Left cardiac atrium (tissue), 4 donors: ENCODE measurements at places on chromosomes 13 and 19.

DNA sequence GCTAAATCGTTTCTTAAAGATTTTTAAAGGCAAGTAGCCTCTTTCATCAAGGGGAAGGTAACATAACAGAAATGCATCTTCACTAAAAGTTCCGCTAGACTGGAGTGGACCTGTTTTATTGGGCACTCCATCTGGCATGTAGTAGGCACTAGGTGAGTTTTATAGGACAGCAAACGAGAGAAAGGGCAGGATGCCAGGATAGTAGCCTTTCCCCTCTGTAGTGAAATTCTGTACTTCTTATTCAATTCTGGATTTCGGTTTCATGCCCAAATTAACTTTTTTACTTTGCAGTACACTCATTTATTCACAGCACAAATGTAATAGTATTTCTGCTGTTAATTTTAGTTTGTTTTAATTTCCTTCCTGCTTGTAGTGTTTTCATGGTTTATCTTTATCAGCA lies 45.2 kb downstream of the GPR180 start:
- no peak for DNase-seq

GRCh38 chr13:25371875-25372283 lies at the start of gene ATP8A2:
ATP8A2 (plus strand) TSS chr13:25371974; CDS start chr13:25372213, 239 bp downstream.
- DNase-seq, result no peak

GRCh38 chr13:50679321-50679720 lies 164.2 kb downstream of the DLEU7 start:
- DNase-seq, result no peak

DNA sequence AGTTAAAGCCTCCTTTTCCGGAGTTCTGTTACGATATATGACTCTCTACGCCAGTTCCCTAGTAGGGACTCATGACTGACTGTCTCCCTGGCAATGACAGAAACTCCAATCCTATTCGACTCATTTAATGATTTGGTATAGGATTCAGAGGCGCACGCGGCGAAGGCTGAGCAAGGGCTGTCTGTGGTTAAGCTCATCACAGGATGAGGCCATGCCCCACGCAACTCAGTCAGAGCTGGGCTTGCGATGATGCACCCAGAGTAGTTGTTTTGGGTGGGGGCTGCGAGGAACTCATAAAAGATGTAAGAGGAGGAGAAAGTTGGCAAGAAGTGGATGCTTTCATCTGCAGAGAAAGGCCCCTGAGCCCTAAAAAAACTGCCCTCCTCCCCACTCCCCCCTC lies 468 bp upstream of the SERTM1 start:
- DNase-seq, result no peak

- DNase-seq, result no peak
Measured at GRCh38 chr19:53553156-53553555, 15.2 kb downstream of the ZNF331 start.

GRCh38 chr19:54422136-54422535 lies 6.9 kb downstream of the TTYH1 start:
- no peak for DNase-seq

- DNase-seq, result no peak
Measured at GRCh38 chr19:2150794-2151338, 500 bp downstream of the AP3D1 start.

DNA sequence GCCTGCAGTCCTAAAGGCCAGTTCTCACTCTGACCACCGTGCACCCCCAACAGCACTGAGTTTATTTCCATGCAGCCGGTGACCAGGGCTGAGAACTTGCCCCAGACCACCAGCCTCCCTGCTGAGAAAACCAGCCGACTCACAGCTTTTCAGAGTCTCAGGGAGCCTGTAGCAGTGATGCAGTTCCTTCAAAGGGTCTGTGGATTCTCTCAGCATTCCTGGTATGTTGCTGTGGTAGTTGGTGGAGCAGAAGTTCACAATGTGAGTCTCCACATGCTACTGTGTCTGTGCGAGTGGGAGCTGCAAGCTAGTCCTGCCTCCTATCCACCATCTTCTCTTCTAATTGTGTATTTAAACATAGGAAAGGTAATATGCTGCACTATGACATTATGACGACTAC lies 254.9 kb upstream of the KLF12 start:
- no peak for DNase-seq

GRCh38 chr19:51256155-51256625 lies 5.3 kb downstream of the SIGLECL1 start:
- no peak for DNase-seq

- no peak for DNase-seq
Measured at GRCh38 chr13:38753878-38754277, 67.0 kb downstream of the FREM2 start.

- DNase-seq, result no peak
Measured at GRCh38 chr13:48733739-48734335, 80.1 kb downstream of the CYSLTR2 start.

DNA sequence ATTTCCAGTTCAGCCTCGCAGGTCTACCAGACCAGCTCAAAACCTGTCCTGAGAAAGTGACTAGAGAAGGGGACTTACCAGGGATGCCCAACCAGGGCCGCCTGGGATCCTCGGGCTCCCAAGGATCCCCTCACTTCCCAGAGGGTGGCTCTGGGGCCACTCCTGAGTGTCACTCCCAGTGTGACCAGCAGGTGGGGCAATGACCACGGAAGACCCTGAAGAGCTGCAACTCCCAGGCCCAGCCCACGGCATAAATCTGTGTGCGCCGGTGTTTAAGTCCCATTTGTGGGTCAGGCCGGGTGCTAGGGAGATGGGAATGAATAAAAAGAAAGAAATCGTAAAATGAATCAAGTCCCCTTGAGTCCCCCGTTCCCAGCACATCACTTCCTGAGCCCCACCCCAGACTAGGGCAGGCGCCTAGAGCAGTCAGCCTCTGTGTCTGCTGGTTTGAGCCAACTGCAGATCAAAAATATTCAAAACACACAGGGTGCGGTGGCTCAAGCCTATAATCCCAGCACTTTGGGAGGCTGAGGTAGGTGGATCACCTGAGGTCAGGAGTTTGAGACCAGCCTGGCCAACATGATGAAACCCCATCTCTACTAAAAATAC lies 10.7 kb downstream of the PTGIR start:
- DNase-seq, result peak; percentile 86

- no peak for DNase-seq
Measured at GRCh38 chr19:19115954-19116353, 22.3 kb downstream of the TMEM161A start.

- no peak for DNase-seq
Measured at GRCh38 chr13:41568143-41568971, 111.0 kb downstream of the RGCC start.

- DNase-seq, result no peak
Measured at GRCh38 chr13:48977973-48978372, 2.3 kb downstream of the FNDC3A start.

DNA sequence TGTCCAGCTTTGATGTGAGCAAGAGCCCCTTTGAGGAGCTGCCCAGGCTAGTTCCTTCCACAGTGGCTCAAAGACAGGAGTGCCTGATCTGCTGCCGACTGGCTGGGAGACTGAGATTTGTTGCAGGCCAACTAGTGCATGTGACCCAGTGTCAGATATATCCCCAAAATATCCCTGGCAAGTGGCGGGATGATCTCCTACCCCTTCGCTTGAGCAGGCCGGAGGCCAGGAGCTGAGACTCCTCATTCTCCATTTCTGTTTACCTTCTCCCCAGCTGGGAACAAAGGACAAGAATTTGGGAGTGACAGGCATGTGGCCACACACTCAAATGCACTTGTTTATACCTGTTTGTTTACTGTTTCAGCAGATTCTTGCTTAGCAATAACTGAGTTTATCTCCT lies 37.1 kb upstream of the XPO4 start:
- peak; percentile 31 for DNase-seq

- peak; percentile 83 for DNase-seq
Measured at GRCh38 chr19:11673608-11674041, 65.1 kb downstream of the ZNF823 start.

- DNase-seq, result no peak
Measured at GRCh38 chr19:41350735-41351338, 2.9 kb downstream of the TGFB1 start.

DNA sequence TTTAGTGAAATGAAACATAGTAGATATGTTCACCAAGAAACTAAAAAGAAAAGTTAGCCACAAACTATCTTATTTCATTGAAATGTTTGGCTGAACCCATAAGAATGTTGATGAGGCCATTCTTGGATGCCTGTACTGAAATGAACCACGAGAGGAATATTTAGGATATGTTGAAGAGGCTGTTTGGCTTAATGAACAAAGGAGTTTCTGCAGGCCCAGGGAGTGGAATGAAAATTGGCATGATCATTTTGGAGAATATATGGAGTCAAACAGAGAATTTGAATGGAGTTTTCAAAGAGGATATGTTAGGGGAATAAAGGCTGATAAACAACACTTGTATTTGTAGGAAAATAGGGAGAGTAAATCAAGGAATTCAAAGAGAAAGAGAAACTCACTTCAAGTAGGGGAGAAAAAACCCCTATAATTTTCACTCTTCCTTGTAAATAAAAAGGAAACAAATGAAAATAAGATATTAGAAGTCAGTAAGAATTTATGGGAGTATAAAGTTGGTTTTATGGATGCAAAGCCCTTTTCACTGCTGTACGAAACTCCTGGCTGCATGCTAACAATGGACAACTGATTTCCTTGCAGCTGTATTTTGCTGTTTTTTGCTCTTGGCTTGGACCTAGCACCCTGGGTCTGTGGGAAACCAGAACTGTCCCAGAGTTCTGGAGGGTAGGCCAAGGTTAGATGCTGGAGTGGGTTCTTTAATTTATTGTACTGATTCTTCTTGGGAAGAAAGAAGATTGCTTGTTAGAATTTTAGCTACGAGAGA lies 36.5 kb downstream of the KL start:
- DNase-seq, result no peak

GRCh38 chr13:66425741-66426140 lies 804.4 kb downstream of the PCDH9 start:
- DNase-seq, result no peak

- no peak for DNase-seq
Measured at GRCh38 chr19:37973666-37974065, 66.7 kb downstream of the SIPA1L3 start.

GRCh38 chr19:50455992-50456391 lies 20.3 kb upstream of the EMC10 start:
- DNase-seq, result no peak

DNA sequence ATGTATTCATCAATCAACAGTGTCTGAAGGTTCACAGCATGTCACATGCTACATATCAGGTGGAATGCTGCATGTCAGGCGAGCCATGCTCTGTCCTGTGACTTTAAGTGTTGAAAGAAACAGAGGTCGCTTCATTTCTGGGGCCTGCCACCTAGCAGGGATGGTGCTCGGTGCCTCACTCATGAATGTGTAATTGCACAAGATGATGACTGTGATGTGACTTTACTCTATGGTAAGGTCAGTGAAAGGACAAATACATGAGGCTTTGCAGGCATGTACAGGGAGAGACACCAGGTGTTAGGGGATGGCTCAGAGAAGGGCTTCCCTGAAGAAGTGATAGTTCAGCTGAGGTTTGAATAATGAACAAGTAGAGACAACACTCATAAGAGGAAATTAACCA lies 66.7 kb downstream of the FRY start:
- DNase-seq, result no peak

GRCh38 chr19:57075125-57075524 lies 44.7 kb upstream of the USP29 start:
- DNase-seq, result no peak

- DNase-seq, result no peak
Measured at GRCh38 chr13:74346960-74347359, 212.8 kb upstream of the KLF12 start.

GRCh38 chr13:73090116-73090822 lies 31.5 kb downstream of the KLF5 start:
- no peak for DNase-seq

- peak; percentile 47 for DNase-seq
Measured at GRCh38 chr13:97268772-97269171, 46.6 kb downstream of the MBNL2 start.

- DNase-seq, result no peak
Measured at GRCh38 chr13:113544071-113544891, 40.3 kb upstream of the TFDP1 start.

DNA sequence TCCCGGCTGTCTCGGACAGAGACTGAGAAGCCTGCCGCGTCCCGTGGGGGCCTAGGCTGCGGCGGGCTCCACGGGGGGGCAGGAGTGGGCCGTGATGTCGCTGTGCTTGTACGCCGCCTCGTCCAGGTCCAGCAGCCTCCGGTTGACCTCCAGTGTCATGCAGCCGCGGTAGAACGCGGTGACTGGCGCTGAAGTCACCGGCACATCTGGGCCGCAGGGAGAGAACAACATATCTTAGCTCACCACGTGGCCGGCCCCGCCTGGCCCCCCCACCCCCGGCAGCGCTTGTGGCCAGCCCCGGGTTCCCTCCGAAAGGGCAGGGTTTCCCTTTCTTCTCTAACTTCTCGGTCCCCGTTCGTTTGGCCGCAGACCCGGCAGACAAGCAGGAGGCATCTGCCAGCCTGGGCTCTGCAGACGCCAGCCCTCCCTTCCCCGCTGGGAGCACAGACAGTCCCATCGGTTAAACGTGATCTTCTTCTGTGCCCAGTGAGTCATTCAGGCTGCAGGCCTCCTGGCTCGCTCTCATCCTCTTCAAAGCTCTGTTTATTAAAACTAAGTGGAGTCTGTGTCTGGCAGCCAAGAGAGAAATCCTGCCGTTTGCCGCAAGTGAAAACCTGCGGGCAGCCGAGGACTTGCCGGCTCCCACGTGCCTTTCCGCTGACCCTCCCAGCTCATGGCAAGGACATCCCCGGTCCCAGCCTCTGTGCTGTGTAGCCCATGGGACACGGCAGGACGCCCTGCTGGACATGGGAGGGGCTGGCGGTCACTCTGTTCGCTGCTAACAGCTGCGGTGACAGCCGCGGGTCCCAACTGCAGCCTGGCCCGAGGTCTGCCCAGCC lies 42.8 kb downstream of the GAS6 start:
- DNase-seq, result peak; percentile 73

GRCh38 chr19:18868380-18869022 lies 27.5 kb downstream of the CERS1 start:
- no peak for DNase-seq

DNA sequence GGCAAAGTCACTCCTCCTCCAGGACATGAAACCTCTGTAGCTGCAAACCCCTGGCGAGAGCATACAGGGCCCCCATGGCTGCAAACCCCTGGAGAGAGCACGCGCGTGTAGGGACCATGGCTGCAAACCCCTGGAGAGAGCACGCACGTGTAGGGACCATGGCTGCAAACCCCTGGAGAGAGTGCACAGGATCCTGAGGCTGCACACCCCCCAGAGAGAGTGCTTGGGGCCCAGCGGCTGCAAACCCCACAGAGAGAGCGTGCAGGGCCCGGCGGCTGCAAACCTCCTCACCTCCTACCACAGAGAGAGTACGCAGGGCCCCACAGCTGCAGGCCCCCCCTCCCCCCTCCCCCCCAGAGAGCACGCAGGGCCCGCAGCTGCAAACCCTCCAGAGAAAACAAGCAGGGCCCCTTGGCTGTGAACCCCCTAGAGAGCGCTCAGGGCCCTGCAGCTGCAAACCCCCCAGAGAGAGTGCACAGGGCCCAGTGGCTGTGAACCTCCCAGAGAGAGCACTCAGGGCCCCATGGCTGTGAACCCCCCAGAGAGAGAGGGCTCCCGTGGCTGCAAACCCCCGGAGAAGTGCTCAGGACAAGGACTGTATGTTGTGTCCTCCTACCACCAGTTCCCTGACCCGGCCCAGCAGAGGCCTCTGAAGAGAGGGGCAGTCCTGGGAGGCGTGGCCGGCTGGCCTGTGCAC lies 7.3 kb downstream of the ADPRHL1 start:
- DNase-seq, result no peak

GRCh38 chr19:49506575-49507105 lies 5.8 kb upstream of the FCGRT start:
- DNase-seq, result peak; percentile 46
